Stomach (tissue), 19 donors: ENCODE measurements at places on chromosomes 1 and 21. TPM values are rescaled to one million over a fixed set of nuclear protein-coding genes. Genes with fewer than 3 reads are reported as not detected.

The NBPF4 gene
- total RNA-seq = not detected

The CLCA4 gene
- total RNA-seq = not detected

The RIPPLY3 gene
- total RNA-seq = 0.18 TPM

The BATF3 gene
- 1.2 TPM for total RNA-seq

The NVL gene
- total RNA-seq = 39.3 TPM

GRCh38 chr1:166902279-166902678 lies 26.2 kb upstream of the TADA1 start:
- H3K4me3 ChIP-seq = no peak overlapping the region
- no peak for DNase-seq
- no peaks in the 10 kb centered on the region for H3K27me3 ChIP-seq
- H3K36me3 ChIP-seq = no peaks in the 10 kb centered on the region
- H3K27ac ChIP-seq = no peak overlapping the region

- no peaks in the 10 kb centered on the region for H3K4me1 ChIP-seq
- no peak for DNase-seq
- H3K27ac ChIP-seq = no peak overlapping the region
Measured at GRCh38 chr1:25185409-25186160, 46.7 kb downstream of the SYF2 start.

DNA sequence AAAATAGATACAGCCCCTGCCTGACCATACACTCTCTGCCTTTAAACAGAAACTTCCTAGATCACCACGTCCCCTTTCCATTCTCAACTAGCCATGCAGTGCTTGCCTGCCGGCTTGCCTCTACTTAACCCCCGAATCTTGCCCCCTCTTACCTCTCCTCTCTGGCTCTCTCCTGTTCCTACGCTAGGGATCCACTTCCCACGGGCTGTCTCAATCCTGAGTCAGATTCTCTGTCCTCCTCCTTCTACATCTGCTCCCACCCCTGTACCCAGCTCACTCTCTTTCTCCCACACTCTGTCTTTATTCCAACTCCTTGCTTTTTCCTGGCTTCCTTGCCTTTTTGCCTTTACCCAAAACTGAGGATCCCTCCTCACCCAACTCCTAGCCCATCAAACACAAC lies 29.3 kb downstream of the ATF3 start:
- no peaks in the 10 kb centered on the region for H3K36me3 ChIP-seq
- H3K4me1 ChIP-seq = peaks cover 31% of the 10 kb centered on the region
- DNase-seq = no peak
- peak overlapping the region; percentile 73 for H3K27ac ChIP-seq

- no peaks in the 10 kb centered on the region for H3K36me3 ChIP-seq
- H3K4me1 ChIP-seq = no peaks in the 10 kb centered on the region
- no peak for DNase-seq
- H3K27me3 ChIP-seq = no peaks in the 10 kb centered on the region
- H3K27ac ChIP-seq = no peak overlapping the region
Measured at GRCh38 chr1:75471252-75471651, 139.7 kb downstream of the SLC44A5 start.

DNA sequence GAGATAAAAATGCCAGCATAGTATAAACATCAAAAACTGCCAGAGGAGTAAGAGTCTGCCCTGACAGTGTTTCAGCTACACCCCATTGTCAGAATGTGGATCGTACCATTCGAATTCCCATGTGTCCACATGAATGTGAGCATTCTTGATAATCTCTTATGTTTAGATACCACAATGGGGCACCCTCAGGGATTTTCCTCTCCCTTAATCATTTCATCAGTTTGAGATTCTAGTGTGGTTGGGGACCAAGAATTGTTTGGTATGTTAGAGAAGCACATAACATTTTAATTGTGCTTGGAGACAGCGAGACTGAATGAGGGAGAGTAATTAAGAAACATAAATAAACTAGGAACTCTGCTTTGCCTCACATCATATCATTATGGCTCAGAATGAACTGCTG lies 120.2 kb downstream of the ZC3H11B start:
- no peak overlapping the region for H3K4me3 ChIP-seq
- no peaks in the 10 kb centered on the region for H3K36me3 ChIP-seq
- H3K4me1 ChIP-seq = no peaks in the 10 kb centered on the region
- no peak for DNase-seq
- no peak overlapping the region for H3K27ac ChIP-seq

DNA sequence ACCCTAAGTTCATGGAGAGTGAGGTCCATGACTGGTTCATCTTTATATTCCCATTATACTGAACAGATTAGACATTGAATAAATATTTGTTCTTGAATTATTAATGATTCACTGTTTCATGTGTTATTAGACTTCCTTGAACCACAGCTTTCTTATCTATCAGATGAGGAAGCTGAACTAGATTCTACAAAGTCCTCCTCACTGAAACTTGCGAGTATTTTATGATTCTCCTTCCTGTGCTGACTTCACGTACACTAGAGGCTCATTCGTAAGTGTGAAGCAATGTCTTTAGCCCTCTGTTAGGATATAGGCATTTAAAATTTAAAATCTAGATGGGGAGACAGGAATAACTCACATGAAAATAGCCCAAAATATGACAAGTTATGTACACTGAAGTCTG lies 95.6 kb upstream of the IRF2BP2 start:
- peaks cover 12% of the 10 kb centered on the region for H3K4me1 ChIP-seq
- no peak overlapping the region for H3K27ac ChIP-seq
- H3K27me3 ChIP-seq = no peaks in the 10 kb centered on the region
- no peak overlapping the region for H3K4me3 ChIP-seq
- no peaks in the 10 kb centered on the region for H3K36me3 ChIP-seq

- peak; percentile 7 for DNase-seq
- peaks cover 1% of the 10 kb centered on the region for H3K27me3 ChIP-seq
- H3K36me3 ChIP-seq = peaks cover 12% of the 10 kb centered on the region
Measured at GRCh38 chr21:46108827-46109312, 11.0 kb downstream of the COL6A2 start.

- DNase-seq = no peak
- peaks cover 16% of the 10 kb centered on the region for H3K36me3 ChIP-seq
- no peaks in the 10 kb centered on the region for H3K4me1 ChIP-seq
- H3K27me3 ChIP-seq = no peaks in the 10 kb centered on the region
Measured at GRCh38 chr1:100494393-100495084, 43.4 kb upstream of the GPR88 start.

- H3K36me3 ChIP-seq = peaks cover 10% of the 10 kb centered on the region
- DNase-seq = no peak
- peaks cover 28% of the 10 kb centered on the region for H3K4me1 ChIP-seq
Measured at GRCh38 chr21:45470087-45470515, 65.1 kb downstream of the COL18A1 start.
